ENCODE measurements at places on chromosomes 12 and 14.

GRCh38 chr14:61179796-61180398, 101.2 kb downstream of the TMEM30B start:
- DNase-seq = no peak

DNA sequence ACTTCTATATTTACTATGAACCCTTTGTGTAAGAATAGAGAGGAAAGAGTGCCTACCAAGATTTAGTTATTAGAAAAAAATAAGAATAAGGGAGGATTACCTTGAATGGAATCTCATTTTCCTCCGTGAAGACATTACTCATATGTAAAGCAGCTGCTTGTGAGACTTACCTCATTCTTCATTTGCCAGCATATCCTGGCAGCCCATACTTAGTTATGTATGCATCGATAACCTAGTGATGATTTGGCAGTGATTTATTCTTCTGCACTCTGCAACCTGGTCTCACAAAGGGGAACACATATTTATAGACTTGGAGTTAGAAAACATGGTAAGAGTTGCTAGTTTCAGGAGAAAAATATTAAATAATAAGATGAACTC, 56.8 kb downstream of the LRFN5 start:
- no peak for DNase-seq

GRCh38 chr14:63452796-63453195, 90.4 kb downstream of the PPP2R5E start:
- no peak for DNase-seq

- no peak for DNase-seq
These were observed 29.1 kb downstream of the RFLNA start for GRCh38 chr12:124323771-124324530.

- no peak for DNase-seq
These were observed 3.5 kb upstream of the FAM181A start for GRCh38 chr14:93923626-93924025.

- peak; percentile 81 for DNase-seq
These were observed 9.2 kb downstream of the PHB2 start for GRCh38 chr12:6961278-6961694.

GRCh38 chr14:28515571-28515970, 251.0 kb upstream of the FOXG1 start:
- no peak for DNase-seq

GRCh38 chr12:92509156-92509738, 193.5 kb upstream of the PLEKHG7 start:
- DNase-seq = no peak

DNA sequence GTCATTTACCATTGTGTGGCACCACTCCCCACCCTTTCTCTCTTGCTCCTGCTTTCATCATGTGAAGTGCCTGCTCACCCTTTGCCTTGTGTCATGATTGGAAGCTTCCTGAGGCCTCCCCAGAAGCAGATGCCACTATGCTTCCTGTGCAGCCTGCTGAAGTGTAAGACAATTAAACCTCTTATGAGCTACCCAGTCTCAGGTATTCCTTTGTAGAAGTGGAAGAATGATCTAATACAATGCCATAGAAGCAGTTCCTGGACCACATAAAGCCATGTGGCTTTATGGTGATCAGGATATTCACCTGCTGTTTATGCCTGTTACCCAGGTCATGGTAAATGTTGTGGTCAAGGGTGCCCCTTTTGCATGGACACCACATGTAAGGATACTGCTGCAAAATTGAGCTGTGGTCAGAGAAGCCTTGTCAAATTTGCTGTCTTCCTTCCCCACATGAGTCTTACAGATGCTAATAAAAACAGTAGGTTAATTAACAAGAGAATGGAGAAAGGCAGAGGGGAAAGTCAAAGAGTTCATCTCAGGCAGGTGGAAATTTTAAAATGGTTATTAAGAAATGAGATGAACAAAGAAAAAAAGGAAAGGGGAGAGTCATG, 112.8 kb upstream of the IFNG-AS1 start:
- no peak for DNase-seq

DNA sequence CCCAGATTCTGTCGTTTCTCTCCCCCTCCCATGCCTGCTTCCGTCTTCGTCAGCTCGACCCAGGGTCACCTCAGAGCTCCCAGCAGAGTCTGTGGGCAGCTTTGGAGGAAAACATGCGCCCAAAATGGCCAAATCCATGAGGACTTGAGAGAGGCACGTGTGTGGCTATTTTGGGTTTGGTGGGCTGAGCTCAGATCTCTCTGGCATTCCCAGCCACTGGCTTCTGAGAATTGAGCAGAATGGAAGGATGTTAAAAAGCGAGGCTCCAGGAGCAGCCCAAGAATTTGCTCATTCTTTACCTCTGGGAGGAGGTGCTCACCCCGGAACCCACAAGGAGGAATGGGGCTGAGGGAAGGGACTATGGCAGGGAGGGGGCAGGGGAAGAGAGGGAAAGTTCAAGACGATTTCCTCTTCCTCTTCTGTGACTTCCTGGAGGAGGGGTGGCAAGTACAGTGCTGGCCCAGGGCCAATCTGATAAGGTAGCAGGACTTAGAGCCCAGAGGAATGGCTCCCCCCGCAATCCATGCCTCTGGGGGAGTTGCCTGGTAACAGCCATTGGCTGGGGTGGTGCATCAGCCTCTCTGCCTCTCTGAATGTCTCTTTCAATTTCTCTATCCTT, 20.1 kb downstream of the TSPAN9 start:
- DNase-seq = no peak

DNA sequence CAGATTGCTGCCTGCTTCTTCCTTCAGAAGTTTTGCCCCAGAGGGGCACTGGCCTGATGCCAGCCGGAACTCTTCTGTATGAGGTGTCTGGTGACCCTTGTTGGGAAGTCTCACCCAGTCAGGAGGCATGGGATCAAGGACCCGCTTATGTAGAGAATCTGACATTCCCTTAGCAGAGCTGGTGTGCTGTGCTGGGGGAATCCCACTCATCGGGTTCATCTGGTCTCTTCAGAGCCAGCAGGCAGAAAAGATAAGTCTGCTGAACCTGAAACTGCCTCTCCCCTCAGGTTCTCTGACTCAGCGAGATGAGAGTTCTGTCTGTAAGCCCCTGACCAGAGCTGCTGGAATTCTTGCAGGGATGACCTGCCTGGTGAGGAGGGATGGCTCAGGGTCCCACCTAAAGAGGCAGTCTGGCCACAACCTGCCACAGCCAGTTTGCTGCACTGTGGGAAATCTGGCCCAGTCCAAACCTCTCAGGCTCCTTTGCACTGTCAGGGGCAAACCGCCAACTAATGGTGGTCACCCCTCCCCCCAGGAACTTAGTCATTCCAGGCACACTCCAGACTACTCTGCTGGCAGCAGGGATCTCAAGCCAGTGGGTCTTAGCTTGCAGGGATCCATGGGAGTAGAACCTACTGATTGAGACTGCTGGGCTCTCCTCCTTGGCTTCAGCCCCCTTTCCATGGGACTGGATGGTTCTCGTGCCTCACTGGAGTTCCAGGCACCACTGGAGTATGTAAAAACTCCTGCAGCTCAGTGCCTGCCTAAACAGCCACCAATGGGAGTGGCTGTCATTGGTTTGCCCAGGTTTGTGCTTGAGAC, 4.1 kb downstream of the CLEC2D start:
- no peak for DNase-seq

DNA sequence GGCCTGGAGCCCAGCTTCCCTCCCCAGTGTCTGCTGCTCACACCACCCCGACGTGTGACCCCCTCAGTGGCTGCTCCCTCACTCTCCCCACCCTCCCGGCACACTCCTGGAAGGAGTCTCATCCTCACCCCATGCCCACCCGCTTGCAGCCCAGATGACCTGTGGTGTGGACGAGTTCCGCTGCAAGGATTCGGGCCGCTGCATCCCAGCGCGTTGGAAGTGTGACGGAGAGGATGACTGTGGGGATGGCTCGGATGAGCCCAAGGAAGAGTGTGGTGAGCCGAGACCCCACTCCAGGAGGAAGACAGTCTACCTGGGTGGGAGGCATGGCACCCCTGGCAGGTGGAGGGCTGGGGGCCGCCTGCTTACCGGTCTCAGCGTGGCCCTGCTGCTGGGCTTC, 15.0 kb upstream of the NXPH4 start:
- DNase-seq = no peak

- DNase-seq = no peak
These were observed 30.1 kb downstream of the SLC15A4 start for GRCh38 chr12:128793701-128794100.

DNA sequence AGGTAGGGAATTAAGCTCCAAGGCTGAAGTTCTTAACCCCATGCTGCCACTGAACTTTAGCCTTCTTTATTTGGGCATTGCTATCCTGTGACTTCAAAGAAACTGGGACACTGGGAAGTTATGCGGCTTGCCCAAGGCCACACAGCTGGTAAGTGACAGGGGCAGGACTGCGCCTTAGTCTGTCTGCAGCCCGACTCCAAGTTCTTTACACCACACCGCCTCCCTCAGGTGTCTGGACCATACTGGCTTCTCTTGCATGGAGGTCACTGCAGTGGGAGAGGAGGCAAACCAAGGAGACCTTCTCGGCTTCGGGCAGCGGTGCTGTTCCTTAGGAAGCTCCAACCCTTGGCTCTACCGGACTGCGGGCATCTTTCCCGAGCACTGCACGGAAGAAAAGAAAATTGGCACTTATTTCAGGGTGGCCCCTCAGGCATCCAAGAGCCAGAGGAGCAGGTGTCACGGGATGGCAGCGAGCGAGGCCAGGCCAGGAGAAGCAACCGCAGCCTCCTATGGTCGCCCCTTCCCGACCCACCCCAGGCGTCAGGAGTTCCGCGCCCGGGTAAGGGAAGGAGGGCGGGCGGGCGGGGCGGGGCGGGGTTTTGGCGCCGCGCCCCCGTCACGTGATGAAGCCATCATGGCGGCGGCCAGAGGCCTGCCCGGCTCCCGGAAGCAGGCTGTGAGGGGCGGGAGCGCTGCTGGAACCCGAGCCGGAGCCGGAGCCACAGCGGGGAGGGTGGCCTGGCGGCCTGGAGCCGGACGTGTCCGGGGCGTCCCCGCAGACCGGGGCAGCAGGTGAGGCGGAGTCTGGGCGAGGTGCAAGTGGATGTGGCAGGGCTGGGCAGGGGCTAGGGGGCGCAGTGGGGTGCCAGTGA, 16.4 kb upstream of the ESPL1 start:
- DNase-seq = peak; percentile 46

DNA sequence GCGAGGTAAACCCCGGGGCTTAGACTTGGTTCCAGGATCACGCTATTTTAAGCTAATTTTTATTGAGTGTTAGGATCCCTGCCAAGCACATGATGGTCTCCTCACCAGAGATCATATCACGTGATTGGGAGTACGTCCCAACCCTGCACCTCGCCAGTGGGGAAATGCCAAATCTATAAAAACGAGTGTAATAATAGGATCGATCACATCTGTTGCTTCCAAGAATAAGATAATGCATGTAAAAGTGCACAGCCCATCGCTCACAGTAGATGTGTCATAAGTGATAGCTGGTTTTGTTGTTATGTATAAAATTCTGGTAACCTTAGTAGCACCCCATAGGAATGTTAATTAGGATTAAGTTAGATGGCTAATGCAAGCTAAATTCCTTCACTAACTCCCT, 581.0 kb upstream of the TMEM132C start:
- DNase-seq = no peak

GRCh38 chr14:99571303-99571986, 32.6 kb downstream of the CCDC85C start:
- no peak for DNase-seq

DNA sequence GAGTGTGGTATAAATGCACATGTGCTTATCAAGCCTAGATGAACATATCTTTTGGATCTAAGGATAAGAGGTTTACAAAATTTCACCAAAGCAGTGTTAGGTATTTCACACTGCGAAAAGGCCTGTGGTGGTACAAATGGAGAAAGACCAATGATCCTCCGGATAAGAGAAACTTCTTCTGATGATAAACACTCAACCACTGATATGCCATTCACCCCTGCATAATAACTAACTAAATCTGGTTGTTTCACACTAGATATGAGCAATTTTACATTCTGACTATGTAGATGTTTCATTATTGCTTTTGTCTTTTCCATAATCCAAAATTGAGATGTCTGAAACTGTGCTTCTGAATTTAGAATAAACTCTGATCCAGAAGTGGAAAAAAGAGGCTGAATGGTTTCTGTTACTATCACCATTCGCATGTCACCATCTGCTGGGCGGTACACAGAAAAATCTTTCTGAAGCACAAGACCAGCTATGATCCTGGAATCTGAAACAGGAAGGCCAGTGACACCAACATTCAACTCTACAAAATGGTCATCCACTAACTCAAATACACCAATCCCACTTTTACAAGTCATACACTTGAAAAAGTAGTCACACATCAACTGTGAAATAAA, 1.3 kb downstream of the BBS10 start:
- no peak for DNase-seq

DNA sequence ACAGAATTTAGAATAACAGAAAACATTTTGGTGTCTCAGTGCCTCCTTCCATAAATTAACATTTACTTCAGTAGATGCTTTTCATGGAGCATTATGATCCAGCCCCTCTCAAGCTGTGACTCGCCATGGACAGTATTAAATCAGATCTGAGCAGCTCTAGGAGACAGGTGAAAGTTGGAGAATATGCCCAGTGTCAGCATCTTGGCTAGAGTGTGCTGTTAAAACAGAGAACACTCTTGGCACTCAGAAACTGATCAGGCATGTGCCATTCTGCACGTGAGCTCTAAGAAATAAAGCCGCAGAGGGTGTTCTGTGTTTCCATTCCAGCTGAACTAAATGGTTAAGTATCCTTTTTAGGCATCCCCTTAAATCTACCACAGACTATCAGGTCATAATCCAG, 68.0 kb downstream of the DIP2B start:
- no peak for DNase-seq

GRCh38 chr14:47442211-47442610, 233.2 kb downstream of the MDGA2 start:
- no peak for DNase-seq

DNA sequence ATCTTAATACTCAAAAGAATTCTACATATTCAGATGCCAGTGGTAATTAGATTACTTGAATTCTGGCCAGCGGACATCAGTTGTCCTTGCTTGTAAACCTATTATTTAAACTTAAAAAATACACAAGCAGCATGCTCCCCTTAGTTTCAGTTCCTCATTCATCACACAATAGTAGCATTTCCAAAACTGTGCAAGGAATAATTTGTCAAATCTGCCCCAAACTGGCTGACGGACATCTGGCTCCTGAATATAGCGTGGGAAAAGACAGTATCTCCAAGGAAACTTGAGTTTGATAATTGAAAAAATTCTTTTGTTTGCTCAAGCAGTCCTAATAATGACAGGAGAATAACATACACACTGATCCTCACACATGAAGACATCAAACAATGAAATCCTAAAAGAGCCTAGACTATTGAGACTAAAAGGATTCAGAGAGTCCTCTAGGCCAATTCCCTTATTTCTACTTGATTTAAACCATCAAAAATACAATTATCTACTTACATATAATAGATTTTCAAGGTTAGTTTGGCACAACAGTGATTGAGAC, 90.4 kb downstream of the KIF21A start:
- no peak for DNase-seq

DNA sequence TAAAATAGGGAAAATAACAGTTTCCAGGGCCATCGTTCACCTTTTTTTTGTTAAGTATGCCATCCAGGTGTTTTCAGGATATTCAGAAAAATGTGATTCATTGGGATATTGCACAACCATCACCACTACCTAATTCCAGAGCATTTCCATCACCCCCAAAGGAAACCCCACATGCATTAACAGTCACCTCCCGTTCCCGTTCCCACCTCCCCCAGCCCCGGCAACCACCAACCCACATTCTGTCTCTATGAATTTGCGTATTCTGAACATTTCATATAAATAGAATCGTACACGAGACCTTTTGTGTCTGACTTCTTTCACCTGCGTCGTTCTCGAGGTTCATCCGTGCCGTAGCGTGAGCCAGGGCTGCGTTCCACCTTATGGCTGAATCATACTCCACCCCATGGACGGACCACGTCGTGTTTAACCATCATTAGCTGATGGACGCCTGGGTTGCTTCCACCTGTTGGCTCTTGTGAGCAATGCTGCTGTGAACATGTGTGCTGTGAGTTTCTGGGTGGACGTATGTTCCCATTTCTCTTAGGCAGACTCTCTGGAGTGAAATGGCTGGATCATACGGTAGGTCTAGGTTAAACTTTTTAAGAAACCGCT, 51.0 kb upstream of the NCOR2 start:
- DNase-seq = no peak
